ENCODE measurements at places on chromosomes 6 and 20.
A peak's percentile ranks its signal among the peaks of the same experiment; 100 is the strongest.

GRCh38 chr6:165244524-165245247 lies 64.7 kb downstream of the C6orf118 start:
- no peak for DNase-seq

DNA sequence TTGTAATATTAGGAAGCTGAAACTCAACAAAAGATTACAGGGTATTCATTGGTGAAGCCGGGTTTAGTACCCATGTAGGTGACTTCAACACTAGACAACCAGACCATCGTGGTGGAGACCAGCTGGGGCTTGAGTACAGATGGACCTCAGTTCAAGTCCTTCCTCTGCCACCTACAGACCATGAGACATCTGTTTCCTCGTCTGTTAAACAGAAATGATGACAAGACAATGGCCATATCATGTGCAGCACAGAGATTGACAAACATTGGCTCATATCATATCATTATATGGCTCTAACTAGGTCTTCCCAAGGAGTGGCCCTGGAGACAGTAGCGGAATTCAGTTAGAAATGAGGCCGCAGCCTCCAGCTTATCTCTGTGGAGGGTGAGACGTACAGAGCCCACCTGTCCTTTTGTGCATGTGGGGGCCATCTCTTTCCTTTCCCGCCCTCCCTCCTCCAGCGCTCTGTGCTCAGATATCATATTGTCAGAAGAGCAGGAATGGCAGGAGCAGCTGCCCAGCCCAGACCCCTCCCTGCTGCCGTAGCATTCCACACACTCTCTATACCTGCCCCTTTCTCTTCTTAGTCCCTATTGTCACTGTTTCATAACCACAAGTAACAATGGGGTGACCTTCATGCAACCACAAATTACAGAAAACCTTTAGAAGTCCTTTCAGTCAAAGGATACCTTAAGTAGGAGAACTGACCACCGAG lies 75.1 kb downstream of the LY86 start:
- no peak for DNase-seq

GRCh38 chr20:22905658-22906057 lies 129.5 kb upstream of the SSTR4 start:
- DNase-seq: no peak

GRCh38 chr6:132648356-132648755 lies 10.6 kb downstream of the TAAR1 start:
- DNase-seq: no peak

- DNase-seq: peak; percentile 50
These were observed 764 bp downstream of the BAG6 start for GRCh38 chr6:31651602-31652191.
